ENCODE measurements at places on chromosomes 13 and 19.

- no peak for DNase-seq
Observed at GRCh38 chr13:76463314-76463713, 422.9 kb downstream of the KCTD12 start.

DNA sequence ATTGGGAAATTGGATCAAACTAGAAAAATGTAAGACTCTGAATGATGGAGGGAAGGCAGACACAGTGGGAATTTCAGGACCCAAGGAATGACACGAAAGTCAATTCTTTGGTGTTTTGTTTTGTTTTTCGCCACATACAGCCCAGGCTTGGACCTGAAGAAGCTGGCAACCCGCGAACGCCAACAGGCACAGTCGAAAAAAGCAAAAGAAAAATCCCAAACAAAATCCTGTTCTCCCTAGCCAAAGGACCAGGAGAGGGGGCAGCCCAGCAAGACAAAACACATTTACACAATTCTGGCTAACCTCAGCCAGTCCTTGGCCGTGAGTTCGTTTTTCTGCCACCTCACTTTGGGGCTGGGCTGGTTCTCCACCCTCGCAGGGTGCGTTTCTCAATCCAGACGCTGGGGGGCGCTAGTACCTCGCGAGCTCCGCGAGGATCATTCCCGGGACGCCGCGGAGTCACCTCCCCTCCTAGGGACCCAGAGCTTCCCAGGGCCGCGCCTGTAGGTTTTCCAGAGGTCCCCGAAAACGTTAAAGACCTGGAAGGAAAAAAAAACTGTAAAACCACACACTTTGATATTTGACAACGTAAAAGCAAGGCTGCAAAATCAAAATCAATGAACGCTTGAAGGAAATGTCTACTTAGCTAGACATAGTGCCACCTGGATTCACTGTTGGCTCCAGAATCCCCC, 34.9 kb upstream of the TPM4 start:
- DNase-seq: peak; percentile 90

DNA sequence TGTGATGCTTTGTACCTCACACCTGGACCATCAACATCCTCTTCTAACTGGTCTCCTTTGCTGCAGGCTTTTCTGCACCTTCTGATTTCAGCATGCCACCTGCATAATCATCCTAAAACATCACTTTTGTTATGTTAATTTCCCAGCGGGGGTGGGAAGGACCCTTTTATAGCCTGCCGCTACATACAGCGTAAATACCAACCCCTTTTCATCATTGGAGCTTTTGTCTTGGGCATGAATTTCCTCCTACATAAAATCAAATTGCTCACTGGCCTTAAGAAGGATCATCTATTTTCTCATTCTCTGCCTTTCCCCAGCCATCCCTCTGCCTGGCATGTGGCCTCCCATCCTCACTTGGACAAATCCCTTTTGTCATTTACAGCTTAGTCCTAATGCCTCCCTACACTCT, 124.7 kb downstream of the RBM26 start:
- DNase-seq: no peak

- DNase-seq: peak; percentile 58
Observed at GRCh38 chr13:40271931-40272775, 394.3 kb downstream of the FOXO1 start.

DNA sequence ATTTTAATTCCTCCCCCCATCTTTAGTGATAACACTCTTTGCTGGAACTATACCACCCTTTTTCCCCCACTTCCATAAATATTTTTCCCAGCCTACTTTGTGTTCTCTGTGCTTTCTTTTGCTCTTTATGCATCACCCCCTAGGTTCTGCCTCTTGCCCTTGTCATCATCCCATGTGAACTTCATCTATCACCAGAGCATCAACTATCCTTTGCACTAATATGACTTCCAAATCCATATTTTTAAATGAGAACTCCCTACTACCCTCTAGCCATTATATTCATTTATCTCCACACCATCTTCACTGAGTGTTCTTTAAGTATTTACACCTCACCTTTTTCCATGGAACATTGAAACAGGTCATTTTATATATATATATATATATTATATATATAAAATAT, 452.7 kb downstream of the FOXO1 start:
- DNase-seq: no peak

DNA sequence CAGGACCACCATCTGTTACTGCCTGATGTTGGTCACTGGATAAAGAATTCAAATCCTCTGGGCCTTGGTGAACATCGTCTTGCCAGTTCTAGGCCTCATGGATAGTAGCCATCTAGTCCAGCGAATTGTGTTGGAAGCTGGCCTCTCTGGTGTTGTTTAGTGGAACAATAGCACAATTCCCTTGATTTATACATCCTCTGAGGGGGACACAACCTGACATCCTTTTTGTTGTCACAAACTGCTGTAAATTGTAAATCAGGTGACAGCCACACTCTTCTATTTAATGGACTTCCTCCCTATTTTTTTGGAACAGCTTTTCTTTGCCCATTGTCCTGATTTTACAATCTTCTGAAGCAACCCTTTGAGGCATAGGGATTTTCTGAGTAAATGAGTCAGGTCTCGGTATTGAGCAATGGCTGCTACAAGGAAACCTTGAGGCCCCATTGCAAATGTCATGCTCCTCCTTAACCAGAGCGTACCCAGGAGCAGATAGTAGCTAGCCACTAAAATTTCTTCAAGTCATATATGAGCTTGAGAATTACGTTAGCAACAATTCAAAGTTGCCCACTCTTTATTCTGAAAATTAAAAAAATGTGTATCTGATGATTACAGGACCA, 263.3 kb downstream of the COG6 start:
- no peak for DNase-seq

- peak; percentile 10 for DNase-seq
Observed at GRCh38 chr19:34431681-34432402, 3.7 kb downstream of the UBA2 start.

DNA sequence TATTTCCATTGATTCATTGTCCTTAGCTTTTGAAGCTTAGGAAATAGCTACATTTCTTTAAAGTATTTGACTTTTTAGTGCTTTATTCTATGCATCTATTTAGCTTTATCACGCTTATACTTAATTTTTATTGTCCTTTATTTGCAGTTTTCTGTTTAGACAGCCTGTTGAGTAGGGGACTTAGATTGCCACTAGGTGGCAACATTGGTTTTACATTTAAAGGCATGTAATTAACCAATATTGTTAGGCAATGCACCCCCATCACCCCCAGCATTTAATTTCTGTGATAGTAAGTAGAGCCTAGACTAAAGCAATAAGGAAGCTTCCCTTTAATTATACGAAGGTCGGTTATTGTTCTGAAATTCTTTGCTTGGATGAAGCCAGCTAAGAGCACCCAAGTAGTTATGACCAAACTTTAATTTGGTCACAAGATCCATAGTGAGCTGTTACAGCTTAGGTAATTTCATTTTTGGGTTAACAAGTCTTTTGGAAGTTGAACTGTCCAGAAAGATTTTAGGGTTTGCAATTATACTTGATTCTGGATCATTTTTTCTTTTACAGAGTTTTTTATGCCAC, 36.5 kb downstream of the B3GLCT start:
- no peak for DNase-seq

GRCh38 chr13:35856721-35857364, 274.3 kb downstream of the DCLK1 start:
- no peak for DNase-seq

DNA sequence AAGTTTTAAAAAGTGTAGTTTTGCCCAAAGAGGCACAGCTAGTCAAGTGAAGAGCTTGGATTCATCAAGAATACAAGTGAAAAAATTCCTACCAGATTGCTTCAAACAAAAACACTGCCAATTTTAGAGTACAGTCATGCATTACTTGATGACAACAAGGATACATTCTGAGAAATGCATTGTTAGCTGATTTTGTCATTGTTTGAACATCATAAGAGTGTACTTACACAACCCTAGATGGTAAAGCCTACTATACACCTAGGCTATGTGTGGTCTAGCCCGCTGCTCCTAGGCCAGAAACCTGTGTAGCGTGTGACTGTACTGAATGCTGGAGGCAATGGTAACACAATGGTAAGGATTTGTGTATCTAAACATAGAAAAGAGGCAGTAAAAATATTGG, 41.1 kb downstream of the TMTC4 start:
- peak; percentile 35 for DNase-seq

GRCh38 chr19:16325161-16325527, 518 bp downstream of the KLF2 start:
- peak; percentile 69 for DNase-seq

DNA sequence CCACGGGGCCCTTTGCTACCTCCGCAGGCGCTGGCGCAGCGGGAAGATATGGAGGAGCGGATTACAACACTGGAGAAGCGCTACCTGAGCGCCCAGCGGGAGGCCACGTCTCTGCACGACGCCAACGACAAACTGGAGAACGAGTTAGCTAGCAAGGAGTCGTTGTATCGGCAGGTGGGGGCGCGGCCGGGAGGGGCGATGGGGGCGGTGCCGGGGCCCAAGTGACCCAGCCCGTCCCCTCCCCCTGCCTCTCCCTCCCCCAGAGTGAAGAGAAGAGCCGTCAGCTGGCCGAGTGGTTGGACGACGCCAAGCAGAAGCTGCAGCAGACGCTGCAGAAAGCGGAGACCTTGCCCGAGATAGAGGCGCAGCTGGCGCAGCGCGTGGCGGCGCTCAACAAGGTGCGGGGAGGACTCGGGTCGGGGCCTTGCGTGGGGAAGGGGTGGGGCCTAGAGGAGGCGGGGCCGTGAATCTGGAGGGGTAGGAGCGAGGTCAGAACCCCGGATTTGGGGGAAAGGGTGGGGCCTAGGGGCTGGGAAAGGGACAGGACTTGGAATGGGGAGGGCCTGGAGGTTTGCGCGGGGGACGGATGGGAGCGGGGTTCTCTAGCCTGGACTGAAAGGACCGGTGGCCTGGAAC, 13.7 kb downstream of the PPFIA3 start:
- peak; percentile 67 for DNase-seq
